Left kidney (tissue), 8 donors: ENCODE measurements at places on chromosomes 2 and 18.
A peak's percentile ranks its signal among the peaks of the same experiment; 100 is the strongest.

GRCh38 chr2:25029183-25029554, 12.7 kb upstream of the EFR3B start:
- DNase-seq = no peak

DNA sequence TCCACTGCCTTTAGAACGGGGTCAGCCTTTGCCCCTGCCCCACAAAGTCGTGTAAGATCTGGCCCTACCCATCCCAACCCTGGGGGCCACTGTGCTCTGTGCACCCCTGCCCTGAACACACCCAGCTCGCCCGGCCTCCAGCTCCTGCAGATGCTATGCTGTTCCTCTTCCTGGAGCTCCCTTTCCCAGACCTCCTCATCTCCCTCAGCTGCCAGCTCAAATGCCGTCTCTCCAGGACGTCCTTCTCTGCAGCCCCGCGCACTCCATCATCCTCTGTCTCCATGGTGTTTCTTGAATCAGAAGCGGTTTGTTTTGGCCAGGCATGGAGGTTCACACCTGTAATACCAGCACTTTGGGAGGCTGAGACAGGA, 94.1 kb downstream of the SH3BP4 start:
- DNase-seq = no peak

- DNase-seq = no peak
Measured at GRCh38 chr18:71707985-71708500, 836.1 kb downstream of the CBLN2 start.

- no peak for DNase-seq
Measured at GRCh38 chr2:46485002-46485401, 5.6 kb downstream of the TMEM247 start.

DNA sequence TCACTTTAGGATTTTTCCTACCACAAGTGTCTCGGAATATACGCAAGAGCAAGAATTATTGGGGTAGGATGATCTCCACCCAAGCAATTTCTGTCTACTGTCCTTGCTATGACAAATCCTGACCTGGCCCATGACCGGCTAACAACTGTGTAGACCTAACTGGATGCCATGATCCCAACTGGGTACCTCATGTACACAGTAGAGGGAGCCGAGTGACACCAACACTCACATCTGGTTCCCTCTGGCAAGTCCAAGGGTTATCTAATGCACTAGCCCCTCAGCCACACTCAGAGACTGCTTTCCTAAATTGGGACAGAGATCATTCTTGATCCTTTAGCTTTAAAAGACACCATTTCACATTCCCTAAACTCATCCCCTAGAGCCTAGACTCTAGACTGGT, 60.7 kb upstream of the ZNF532 start:
- DNase-seq = no peak

- no peak for DNase-seq
Measured at GRCh38 chr2:216165711-216166110, 56.6 kb downstream of the XRCC5 start.

DNA sequence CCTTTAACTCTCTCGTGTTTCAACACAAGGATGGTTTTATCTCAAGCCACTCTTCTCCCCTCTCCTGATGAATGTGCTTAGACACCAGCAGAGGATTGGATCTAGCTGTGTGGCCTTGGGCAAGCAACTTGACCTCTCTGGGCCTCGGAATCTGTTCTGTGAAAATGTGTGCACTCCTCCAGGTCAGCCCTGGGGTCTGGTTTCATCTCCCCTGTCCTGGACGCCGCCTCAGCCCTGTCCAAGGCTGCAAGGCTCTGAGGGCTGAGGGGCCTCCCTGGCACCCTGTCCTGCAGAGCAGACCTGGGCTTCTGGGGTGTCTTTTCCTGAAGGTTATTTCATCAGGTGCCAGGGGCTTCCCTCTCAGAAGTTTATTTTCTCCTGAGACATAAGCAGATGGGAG, 28.5 kb downstream of the CNDP1 start:
- no peak for DNase-seq

GRCh38 chr2:440403-440740, 152.5 kb upstream of the ALKAL2 start:
- no peak for DNase-seq

DNA sequence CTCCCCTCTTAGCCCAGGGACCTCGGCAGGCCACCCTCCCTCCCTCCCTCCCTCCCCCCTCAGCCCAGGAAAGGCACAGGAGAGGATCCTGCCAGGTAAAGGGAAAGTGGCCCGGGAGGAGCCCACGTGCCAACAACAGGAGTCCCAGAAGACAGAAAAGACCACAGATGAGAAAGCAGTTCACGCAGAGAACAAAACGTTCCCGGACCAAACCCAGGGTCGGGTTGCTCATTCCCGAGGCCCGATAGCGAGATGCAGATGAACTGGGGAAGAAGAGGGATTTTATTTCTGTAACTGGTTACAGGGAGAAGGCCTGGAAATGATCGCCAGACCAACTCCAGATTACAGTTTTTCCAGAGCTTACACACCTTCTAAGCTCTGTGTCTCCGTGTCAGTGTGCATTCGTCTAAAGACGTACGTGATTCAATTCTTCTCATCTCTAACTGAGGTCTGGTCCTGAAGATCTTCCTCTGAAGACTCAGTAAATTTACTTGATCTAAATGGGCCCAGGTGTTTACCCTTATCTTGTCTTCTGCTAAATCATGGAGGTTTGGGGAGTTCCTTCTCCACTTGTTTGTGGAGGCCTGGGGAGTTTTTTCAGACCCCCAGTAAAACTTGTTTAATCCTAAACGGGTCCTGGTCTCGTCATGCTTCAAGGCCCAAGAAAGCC, 807 bp upstream of the NEU4 start:
- DNase-seq = no peak

DNA sequence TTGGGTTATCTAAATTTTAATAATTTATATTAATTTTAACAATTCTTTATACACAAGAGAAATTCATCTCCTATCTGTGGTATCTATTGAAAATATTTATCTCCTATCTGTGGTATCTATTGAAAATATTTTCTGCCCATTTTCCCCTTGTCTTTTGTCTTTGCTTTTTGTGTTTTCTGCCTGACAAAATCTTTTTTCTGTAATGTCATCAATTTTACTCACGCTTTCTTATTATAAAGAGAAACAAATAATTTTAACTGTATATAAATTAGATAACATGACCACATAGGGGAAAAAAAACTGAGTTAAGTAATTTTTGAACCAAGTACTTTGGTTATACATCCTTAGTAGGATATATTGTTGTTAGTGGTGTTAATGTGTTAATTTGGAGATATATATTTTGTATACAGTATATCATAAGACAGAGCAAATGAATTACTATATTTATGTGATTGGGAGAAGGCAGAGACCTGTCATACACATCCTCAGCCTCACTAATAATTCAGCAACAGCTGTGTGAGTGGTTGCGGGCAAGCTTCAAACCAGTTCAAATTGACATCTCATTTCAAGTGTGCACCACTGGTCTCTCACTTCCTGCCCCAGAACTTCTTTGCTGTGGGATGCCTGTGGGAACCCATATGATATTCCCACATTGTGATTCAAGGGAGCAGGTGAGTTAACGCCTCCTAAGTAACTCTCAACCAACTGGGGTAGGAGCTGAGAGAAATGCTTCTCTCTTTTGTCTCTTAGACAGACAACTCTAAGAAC, 292.4 kb downstream of the SP3 start:
- DNase-seq = no peak

GRCh38 chr18:75003039-75003438, 205.9 kb downstream of the PTGR3 start:
- no peak for DNase-seq

DNA sequence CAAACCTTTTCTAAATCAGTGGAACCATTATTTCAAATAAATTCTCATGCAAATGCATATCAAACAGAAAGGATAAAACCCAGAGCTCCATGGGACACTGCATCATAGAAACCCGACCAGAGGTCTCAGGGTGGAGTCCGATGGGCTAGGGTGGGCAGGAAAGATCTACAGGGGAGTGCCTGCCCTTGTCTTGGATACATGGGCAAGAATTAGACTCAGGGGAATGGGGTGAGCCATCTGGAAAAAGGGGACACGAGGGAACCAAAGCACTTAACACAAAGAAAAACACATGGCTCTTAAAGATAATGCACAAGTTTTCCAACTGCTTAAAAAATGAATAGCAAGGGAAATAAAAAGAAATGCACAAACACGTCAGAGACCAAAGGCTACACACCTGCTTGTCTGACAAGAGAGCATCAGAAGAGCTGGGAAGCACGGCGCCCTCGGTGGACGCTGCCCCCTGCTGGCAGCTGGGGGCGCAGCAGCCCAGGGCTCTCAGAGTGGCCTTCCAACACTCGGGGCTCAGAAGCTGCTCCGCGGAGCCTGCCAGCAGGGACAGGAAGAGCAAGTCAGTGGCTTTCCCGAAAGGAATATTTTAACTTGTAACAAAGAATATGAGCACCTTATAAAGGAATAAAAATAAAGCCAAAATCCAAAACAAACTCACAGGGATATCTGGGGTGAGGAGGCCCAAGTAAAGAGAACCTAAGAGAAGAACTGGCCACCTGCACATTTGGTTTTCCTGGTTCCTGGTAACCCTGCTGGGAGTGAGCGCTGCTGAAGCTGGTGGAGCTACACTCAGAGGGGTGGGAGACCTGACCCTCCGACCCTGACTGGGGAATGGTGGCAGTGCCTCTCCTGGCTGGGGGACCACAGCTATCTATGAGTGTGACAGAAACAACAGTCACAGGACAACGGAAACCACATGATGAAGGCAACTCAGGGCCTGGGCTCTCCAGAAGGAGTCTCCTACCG, 54.5 kb downstream of the SIGLEC15 start:
- DNase-seq = peak; percentile 68

DNA sequence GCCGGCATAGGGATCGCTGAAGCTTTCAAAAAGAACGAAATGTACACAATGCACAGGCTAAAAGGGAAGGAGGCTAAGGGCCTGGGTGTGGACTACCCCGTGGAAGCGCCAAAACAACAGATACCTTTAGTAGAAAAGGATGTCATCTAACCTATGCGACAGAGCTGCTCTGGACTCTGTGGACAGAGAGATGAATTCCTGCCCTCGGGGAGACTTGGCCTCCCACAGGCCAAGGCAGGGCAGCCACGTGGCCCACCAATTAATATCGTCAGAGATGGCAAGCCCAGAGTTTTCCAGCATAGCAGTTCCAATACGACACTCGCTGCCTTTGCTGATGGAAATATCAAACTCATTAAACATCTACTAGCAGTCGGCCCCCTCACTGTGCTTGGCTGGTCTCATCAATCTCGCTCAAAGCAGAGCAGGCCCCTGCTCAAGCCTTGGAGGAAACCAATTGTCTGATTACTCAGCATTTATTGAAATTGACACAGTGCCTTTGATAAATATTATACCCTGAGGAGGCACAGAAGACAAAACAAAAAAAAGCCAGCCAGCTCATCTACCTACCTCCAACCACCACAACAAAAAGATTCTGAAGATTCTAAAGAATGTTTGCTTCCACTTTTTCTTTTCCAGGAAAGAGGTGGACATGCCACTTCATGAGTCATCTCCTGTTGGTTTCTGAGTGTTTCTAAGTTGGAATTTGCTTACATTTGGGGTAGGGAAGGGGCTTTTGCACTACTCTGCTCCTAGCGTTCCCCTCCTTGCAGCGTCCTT, 79.0 kb upstream of the ACAA2 start:
- DNase-seq = no peak

GRCh38 chr2:17857021-17857420, 21.4 kb upstream of the KCNS3 start:
- no peak for DNase-seq

- DNase-seq = no peak
Measured at GRCh38 chr2:128159437-128159836, 68.4 kb downstream of the UGGT1 start.

- DNase-seq = no peak
Measured at GRCh38 chr2:182117196-182117595, 131.5 kb downstream of the PPP1R1C start.

- DNase-seq = no peak
Measured at GRCh38 chr2:174659069-174659900, 61.7 kb upstream of the WIPF1 start.

- peak; percentile 47 for DNase-seq
Measured at GRCh38 chr2:234427081-234428061, 69.5 kb downstream of the ARL4C start.

- no peak for DNase-seq
Measured at GRCh38 chr2:16318474-16319195, 347.0 kb downstream of the CYRIA start.

GRCh38 chr18:54052732-54053429, 171.6 kb downstream of the MBD2 start:
- no peak for DNase-seq

DNA sequence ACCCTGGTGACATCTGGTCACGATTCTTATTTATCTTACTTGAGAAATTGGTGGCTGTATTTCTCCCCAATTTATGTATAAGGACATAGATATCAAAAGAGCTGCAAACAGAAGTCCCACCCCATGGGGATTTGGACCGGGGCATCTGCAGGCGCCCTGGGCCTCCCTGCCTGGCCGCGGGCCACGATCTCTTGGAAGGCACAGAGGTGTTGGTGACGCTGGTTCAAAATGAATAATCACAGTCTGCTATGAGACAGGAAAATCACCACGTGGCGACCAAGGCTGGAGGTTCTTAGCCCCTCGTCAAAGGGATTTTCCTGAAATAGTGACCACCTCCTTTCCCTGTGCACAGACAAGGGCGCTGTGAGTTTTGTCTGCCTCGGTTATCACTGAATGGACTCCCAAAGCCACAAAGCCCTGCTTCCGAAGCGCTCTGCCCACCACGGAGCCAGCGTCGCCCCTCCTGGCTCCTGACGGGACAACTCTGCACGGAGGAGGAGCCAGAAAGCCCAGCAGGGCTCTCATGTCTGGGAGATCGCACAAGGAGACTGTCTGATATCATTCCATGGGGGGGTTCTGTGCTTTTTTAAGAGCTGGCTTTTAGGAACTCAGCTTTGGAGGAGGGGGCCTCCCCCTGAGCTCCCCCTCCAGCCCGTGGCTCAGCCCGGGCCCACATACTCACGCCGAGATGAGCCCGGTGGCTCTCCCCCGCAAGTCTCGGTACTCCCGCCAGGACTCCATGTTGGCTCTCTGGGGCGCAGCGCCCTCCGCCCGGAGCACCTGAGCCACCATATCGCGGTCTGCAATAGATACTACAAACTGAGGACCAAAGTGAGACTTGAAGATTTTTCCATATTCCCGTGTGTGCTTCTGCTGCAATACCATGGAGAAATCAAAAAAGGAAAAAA, 14.6 kb downstream of the CYP27C1 start:
- no peak for DNase-seq

DNA sequence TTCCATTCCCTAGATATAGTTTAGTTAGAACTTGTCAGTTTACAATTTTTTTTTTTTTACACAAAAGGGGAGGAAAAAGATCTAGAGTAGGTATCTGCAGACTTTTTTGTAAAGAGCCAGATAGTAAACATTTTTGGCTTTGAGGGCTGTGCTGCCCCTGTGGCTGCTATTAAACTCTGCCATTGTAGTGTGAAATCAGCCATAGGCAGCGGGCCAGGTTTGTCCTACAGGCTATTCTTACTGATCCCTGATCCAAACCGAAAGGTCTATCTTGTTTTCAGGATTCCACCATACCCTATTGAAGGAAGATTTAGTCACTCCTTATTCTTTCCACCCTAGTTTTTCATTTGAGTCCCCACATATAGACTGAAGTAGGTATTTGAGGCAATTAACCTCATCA, 203.4 kb downstream of the RND3 start:
- DNase-seq = no peak

DNA sequence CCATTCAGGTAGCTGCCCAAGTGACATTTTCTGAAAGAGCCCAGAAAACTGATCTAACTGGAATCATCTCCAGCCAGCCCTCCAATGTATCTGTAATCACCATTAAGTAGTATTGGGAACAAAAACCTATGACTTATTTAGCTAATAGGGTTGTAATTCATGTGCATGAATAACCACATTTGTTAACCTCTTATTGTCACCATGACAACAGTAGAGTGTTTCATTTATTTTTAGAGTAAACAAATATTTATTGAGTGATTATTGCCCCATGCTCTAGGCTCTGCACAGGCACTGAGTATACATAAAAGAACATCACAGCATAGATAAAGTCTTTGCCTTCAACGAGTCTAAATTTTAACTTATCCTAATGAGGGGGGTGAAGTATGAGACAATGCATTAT, 265.4 kb upstream of the UBE2E3 start:
- no peak for DNase-seq
